ENCODE measurements at places on chromosomes 12 and 14. TPM values are rescaled to one million over a fixed set of nuclear protein-coding genes. Genes with fewer than 3 reads are reported as not detected.

Gene SMIM41
- polyA plus RNA-seq: 0.65 TPM

Gene SLC39A2
- polyA plus RNA-seq: not detected

Gene ADCY4
- polyA plus RNA-seq: 40.4 TPM

Gene IGFBP6
- polyA plus RNA-seq: 81.6 TPM

Gene PTCSC3
- polyA plus RNA-seq: not detected

DNA sequence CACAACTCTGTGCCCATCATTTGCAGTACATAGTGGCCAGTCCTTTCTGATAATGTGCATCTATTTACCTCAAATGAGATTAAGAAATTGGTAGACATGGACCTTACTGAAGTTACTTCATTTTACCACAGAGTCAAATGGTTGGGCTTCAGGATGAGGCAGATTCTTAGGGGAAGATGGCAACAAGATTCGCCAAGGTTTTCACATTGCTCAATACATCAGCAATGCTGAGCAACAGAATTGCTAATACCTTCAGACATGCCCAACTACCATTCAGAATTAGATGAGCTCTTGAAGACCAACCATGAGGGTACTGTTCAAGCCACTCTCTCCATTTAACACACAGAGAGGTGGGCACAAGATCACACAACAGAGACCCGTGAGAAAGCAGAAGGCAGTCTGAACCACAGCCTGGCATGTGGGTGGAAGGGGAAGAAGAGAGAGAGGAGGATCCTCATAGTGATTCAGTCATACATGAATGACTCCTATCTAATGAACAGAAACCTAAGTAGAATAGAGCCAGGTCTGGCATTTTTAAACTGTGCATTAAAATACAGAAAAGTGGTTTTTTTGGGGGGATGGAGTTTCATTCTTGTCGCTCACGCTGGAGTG lies 28.5 kb downstream of the CPM start:
- no peak for DNase-seq

DNA sequence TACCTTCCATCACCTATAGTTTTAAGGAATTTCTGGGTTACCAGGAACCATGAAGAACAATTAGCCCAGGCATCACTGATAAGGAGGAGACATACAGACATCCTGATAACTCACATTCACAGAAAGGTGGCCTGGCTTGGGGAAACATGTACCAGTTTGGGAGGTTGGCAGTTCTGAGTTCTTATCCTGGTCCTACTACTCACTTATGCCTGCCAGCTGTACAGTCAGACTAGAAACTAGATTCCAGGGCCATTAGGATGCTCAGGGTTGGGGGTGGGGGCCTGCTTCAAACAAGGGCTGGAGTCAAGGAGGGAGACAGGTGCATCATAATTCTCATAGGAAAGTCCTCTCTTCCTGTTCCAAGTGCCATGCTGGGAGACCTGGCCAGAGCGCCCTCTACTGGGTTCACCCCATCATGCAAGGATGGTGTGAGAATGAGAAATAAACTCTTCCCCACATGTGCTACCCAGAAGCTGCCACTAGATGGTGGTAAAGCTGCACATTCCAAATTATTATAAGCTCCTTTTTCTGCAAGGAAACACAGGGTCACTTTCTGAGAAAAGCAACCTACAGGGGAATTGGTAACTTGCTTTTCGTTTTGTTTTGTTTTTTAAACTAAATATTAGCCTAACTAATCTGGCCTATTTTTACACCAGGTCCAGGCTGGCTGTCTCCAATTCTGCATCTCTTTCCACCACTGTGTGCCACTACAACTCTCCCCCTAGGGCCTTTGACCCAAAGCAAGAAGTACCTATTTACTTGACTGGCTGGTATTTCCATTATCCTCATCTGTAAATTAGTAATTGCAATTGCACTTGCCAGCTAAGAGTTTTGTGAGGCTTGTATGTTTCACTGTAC lies 14.5 kb downstream of the OAS2 start:
- DNase-seq: no peak

GRCh38 chr14:31933716-31934115 lies 143.4 kb upstream of the ARHGAP5 start:
- no peak for DNase-seq
